ENCODE measurements at places on chromosomes 1 and 21.

DNA sequence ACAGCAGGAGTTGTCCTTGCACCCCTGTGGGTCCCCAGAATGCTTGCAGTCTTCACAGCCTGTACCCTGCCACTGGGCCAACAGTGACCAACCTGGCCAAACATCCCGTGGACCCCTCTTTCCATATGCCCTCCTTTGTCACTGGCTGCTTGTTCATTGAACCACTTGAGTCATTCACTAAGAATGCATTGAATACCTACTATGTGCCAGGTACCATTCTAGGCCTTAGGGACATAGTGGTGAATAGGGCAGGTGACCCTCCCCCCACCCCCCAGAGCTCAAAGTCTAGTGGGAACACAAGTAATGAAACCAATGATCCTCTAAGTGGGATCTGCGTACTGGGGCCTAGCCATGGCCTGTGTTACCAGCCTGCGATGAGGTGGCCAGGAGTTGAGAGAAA is 28.2 kb downstream of the PIGP start:
- DNase-seq: no peak

- DNase-seq: no peak
Measured at GRCh38 chr1:98813738-98814309, 152.3 kb downstream of the SNX7 start.

DNA sequence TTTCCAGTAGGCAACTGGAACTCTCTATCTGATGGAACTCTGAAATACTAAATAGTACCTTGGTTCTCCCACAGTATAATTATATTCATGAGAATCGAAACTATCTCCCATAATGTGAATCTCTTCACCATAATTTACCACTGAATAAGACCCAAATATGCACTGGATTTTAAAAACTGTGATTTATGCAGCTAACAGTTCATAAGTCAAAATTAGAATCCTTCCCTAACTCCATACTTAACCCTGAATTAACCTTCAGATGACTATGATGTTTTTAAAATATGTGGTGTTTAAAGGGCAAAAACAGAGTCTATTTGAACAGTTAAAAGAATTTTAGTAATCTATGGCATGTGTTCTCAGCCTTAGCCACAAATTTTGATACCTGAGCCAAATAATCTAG is 22.9 kb upstream of the SLC44A3 start:
- DNase-seq: no peak

DNA sequence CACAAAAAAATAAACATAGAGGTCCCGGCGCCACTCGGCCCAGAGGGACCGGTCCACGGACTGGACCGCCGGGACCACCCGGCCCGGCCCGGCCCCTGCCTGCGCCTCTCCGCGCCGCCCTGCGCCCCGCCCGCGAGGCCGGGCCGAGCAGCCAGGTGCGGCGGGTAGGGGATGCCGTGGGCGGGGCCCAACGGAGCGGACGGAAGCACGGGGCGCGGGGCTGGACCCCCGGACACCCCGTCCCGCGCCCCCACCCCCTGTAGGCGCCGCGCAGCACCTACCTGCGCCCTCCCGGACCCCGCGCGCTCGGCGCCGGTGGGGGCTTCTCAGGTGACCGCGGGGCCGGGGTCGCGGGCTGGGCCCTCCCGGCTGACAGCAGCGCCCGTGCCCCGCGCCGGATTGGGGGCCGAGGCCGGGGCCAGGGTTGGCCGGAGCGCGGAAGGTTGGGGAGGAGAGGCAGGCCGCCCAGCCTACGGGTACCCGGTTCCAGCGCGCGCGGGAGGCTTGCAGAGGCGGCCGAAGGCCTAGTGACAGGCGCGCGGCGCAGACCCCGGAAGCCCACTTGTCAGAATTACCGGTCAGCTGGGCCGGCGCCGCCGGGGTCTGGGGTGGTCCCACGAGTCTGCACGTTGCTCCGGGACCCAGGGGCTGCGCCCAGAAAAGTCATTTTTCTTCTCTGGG is 351.9 kb upstream of the CAMK1G start:
- DNase-seq: no peak

- DNase-seq: peak; percentile 66
Measured at GRCh38 chr1:172398970-172399755, 21.3 kb upstream of the C1orf105 start.

GRCh38 chr1:83632906-83633305 is 366.0 kb downstream of the TTLL7 start:
- no peak for DNase-seq

GRCh38 chr1:8555582-8555981 is 237.7 kb downstream of the SLC45A1 start:
- no peak for DNase-seq

- no peak for DNase-seq
Measured at GRCh38 chr1:14626869-14627607, 28.6 kb downstream of the KAZN start.

DNA sequence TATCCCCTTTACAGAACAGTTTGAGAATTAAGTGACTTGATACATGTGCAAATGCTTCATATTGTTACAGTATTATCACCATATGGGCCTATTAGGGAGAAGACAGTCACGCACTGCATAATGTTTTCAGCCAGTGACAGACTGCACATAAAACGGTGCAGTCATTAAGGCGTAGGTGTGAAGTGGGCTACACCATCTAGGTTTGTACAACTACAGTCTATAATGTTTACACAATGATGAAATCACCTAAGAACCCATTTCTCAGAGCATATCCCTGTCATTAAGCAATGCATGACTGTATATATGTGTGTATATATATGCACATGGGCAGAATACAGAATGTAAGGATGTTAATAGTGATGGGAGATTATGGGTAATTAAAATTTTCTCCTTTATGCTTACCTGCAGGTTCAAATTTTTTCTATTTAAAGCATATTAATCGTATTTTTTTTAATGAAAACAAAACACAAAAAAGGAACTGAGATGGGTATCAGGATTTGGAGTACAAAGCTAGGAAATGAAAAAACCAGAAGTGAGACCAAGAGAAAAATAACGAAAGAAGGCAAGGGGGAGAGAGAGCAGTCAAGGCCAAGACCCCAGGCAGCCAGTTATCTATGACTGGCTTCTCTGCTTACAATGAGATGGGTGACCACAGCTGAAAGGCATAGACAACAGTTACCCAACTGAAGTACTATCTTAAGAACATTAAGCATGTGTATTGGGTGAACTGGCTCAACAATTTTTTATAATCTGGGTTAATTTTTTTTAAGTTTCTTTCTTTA is 122.9 kb upstream of the DAB1 start:
- DNase-seq: no peak

- DNase-seq: no peak
Measured at GRCh38 chr21:41147979-41148355, 20.0 kb upstream of the BACE2 start.

DNA sequence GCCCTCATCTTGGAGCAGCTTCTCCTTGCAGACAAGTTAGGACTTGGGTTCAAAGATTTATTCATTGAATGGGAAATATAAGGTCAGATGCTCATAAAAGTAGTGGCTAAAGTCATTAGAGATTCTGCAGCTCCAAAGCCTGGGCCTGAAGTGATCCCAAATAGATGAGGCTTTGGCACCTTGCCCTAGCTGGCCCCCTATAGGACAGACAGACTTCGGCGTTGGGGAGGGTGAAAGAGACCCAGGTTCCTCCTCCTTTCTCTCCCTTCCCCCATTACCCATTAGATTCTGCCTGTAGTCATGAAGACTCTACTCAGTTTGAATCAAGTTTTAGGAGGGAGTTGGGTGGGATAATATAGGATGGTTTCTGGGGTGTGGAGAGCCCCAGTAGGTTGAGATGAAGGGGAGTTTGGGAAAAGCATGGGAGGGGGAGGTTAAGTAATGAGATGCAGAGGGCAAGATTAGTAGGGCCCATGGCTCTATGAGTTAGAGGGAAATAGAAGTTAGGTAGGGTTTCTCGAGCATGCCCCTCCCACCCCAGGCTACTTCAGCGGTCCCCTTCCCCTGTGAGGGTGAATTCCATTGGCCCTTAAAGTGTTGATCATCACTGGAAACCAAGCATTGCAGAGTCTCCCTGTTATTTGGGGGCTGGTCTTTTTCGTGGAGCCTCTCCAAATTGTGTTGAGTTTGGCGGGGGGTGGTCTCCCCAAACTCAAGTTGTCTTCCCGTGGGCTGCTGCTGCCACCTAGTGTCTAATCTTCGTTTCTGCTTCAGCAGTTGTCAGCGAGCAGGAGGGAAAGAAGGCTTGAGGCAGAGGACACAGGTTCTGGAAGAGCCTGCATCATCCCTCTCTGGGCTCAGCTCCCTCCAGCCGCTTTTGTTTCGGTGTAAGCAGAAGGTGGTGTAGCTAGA is 2.1 kb upstream of the AHDC1 start:
- peak; percentile 28 for DNase-seq

DNA sequence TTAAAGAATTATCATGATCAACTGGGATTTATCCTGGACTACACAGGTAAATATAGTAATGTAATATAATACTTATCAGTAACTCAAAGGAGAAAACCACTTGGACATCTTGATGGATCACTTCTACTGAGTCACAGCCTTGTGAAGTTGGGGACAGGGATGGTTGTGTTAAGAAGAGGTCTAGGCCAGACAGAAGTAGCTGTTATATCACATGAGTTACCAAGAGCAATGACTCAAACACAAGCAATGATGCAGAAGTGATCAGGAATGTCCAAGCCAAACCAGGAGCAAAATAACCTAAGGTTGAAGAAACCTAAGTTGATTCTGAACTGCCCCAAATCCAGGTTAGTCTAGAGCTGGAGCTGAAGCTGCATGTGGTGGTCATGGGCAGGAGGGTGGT is 424.5 kb upstream of the DAB1 start:
- no peak for DNase-seq

DNA sequence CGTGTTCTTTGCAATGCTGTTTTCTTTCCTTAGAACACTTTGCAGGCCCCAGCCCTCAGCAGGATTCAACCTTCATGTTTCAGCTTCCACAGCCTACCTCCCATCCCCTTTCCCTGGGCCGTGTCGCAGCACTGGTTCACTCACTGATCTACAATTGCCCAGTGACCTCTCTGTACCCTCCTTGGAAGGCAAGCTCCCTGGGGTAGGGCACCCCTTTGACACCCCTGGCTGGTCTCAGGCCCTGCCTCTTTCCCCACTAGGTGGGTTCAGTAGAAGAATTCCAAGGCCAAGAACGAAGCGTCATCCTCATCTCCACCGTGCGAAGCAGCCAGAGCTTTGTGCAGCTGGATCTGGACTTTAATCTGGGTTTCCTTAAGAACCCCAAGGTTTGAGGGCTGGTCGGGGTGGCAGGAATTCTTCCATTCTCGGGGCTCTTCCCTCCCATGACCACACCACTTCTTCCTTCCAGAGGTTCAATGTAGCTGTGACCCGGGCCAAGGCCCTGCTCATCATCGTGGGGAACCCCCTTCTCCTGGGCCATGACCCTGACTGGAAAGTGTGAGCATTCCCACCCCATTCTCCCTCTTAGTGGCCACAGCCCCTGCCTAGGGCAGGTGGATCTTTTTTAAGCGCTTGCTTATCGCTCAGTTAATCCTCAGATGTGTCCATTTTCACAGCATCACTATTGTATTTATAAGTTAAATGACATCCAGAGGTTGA is 7.3 kb downstream of the RHOC start:
- DNase-seq: no peak

DNA sequence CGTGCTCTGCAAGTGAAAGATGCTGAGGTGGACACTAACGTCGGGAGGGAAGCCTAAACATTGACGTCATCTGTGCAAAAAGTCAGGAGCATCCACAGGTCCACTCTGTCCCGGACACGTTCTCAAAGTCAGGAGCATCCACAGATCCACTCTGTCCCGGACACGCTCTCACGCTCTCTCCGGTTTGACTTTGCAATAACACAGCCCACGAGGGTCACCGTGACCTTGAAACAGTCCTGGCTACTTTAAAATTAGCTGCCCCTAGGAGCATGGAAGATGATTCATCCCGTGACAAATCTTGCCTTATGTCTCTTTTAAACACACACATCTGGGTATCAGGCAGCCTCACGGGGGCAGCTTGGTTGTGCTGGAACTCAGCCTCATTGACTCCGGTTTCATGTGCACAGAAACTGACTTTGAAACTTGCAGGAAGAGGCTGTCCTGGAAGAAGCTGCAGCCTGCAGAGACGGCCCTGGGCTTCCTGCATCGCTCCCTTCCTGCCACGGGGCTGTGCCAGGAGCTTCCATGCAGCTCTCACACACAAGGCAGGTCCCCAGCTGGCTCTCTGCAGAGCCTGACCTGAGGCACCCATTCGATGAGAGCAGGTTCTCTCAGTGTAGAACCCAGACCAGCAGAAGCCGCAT is 18.1 kb upstream of the COL18A1 start:
- no peak for DNase-seq

GRCh38 chr21:27519361-27519760 is 552.5 kb upstream of the ADAMTS5 start:
- no peak for DNase-seq

- no peak for DNase-seq
Measured at GRCh38 chr1:165844933-165845332, 17.5 kb downstream of the UCK2 start.

DNA sequence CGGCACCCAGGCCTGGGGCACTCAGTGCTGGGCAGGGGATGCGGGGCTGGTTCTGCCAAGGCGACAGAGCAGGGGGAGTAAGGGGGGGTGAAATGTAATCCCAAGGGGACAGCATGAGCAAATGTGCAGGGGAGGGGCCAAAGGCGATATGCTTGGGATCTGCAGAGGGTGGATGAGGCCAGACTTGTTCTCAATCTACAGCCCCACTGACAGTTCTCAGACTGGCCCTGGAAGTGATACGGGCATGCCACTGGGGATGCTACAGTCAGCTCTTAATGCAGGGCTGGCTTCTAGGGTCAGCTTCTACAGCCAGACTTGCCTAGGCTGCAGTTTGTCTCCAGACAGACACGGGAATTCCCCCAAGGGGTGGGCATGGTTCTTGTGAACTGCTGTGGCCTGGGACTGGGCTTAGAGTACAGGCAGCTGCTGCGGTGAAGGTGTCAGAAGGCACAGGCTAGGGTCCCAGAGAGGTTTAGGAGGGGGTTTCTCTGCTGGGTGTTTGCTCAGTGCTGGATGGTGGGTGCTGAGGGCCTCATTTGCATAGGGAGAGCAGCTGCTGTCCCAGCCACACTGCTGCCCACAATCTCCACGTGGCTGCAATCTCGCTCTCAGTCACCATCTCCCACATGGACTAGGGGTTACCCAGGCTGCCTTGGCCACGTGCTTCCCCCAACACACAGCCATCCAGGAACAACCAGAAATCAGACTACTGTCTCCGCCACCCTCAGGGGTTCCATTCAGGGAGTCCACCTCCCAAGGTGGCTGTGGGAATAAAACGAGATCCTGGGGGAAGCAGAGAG is 190.1 kb downstream of the HIVEP3 start:
- no peak for DNase-seq

All from NCI-H2081 (cell line).